ENCODE measurements at places on chromosomes 2 and 18.

GRCh38 chr2:60331115-60331809 is 222.2 kb downstream of the BCL11A start:
- no peak for DNase-seq

DNA sequence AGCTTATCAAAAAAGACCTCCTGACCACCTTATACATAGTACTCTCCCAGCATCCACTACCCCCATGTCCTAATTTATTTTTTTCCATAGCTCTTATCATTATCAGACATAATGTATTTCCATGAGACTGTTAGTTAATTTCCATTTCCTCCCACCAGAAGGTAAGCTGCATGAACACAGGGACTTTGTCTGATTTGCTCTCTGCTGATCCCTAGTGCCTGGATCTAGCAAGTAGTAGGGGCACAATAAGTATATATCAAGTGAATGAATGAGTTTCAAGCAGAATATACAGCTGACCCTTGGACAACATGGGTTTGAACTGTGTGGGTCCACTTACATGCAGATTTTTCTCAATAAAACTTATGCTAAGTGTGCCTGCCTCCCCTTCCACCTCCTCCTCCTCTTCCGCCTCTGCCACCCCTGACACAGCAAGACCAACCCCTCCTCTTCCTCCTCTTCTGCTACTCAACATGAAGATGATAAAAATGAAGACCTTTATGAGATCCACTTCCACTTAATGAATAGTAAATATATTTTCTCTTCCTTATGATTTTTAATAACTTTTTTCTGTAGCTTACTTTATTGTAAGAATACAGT is 53.8 kb downstream of the CTAGE1 start:
- DNase-seq, result no peak

GRCh38 chr2:20633794-20634506 is 16.9 kb downstream of the HS1BP3 start:
- no peak for DNase-seq

- DNase-seq, result no peak
These were observed 122.8 kb upstream of the MSH6 start for GRCh38 chr2:47660168-47660567.

- DNase-seq, result no peak
These were observed 26.8 kb downstream of the ACMSD start for GRCh38 chr2:134865067-134865787.

Data from stimulated activated CD8-positive, alpha-beta memory T cell treated with anti-CD3 and anti-CD28 coated beads, Interleukin-7, amount 100 ng/mL, for 4 hours (primary cell).